Activated CD4-positive, alpha-beta memory T cell treated with anti-CD3 and anti-CD28 coated beads for 36 hours (primary cell): ENCODE measurements at places on chromosomes 7 and 10.

GRCh38 chr7:125355899-125356298 is 426.3 kb upstream of the POT1 start:
- DNase-seq, result no peak

GRCh38 chr7:147509035-147509501 is 1081.5 kb upstream of the C7orf33 start:
- DNase-seq, result no peak

- DNase-seq, result no peak
Measured at GRCh38 chr7:8065356-8065813, 96.8 kb downstream of the GLCCI1 start.

- DNase-seq, result no peak
Measured at GRCh38 chr7:110139056-110139455, 951.9 kb upstream of the LRRN3 start.

- DNase-seq, result no peak
Measured at GRCh38 chr10:70253878-70254765, 20.9 kb upstream of the PPA1 start.

DNA sequence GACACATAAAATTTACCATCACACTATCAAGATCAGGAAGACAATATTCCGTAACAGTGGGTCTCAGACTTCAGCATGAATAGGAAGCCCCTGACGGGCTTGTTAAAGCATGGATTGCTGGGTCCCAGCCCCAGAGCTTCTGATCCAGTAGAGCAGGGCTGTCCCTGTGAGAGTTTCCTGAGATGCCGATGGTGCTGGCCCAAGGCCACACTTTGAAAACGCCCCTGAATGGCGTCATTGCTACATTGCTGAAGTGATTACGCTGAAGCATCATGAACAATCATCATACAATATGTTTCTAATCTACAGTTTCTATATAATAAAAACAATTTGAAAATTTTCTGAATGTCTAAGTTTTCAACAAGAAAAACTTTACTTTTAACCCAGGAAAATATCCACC is 38.0 kb upstream of the TMEM72 start:
- DNase-seq, result no peak

GRCh38 chr10:49141541-49142332 is 7.9 kb upstream of the FAM170B start:
- DNase-seq, result no peak

DNA sequence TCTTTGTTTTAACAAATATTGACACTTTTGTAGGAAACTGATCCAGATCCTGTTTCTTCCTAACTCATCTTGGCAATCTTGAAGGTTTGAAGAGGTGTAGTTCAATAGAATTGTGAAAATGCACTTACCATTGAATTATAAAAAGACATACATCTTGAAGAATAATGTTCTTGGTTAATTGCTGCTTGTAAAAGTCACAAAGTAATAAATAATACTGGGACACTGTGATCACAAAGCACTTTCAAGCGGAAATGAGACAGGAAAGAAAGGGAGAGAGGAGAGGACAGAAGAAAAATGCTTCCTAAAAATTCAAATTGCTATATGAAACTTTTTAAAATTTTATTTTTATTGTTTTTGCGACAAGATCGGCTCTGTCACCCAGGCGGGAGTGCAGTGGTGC is 15.2 kb upstream of the NFE2L3 start:
- no peak for DNase-seq

DNA sequence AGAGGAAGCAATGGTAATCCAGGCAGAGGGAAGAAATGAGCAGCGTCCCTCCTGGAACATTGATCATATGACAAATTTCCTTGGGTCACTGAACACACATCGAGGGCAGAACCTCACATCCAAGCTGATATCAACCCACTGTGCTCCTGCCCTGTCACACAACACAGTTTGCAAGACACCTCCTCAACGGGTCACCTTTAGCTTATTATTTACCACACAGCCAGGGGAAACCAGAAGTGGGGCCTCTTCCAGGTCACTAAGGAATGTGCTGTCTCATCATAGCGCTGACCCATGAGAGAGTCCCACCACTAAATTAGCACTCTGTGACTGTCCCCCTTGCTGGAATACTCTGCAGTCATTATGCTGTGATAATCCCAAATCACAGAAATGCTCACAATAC is 69.7 kb upstream of the PPP1R3C start:
- DNase-seq, result no peak

GRCh38 chr7:91976743-91977142 is 36.1 kb downstream of the AKAP9 start:
- no peak for DNase-seq

- DNase-seq, result no peak
Measured at GRCh38 chr10:92208157-92208720, 82.6 kb downstream of the CPEB3 start.

DNA sequence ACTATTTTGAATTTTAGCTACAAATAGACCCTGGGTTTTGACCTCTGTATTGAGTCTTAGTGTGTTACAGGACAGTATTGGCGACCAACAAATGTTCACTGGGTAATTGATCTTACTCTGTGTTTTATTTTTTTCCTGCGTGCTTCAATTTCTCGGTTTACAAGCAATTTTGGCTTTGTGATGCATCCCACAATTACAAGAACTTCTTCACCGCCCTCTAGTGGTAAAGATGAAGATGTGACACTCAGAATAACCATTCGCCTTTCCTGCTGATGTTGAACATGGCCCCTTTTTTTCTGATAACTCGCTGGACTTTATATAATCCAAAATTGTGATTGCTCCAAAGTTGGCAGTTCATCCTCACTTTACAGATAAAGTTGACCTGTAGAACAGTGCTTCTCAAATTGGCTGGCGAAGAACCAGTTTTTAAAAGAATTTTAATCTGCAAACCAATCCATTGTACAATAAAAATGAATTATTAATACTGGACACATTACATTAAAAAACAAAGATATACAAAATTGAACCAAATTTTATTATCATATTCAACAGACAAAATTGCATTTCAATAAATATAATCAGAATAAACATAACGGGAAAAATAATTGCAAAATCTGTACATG is 20.2 kb upstream of the SMC3 start:
- no peak for DNase-seq

DNA sequence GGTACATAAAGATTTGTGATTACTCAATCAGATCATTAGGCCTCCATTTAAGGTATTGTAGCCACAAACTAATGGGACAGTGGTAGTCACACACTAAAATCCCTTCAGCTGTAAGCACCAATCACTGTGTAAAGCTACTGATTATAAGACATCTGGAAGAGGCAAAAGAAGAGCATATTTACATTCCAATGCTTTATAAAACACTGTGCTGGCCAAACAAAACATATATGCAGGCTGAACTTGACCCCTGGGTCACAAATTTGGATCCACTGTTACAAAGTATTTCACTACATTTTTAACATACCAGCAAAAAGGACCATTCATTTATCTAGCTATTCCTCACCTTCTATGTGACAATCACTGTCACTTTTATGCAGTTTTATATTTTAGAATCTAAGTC is 41.4 kb upstream of the ANLN start:
- DNase-seq, result no peak

- no peak for DNase-seq
Measured at GRCh38 chr10:45520476-45520875, 146.5 kb downstream of the ALOX5 start.

GRCh38 chr10:14408139-14408538 is 77.4 kb upstream of the FRMD4A start:
- no peak for DNase-seq

- no peak for DNase-seq
Measured at GRCh38 chr10:120710076-120710475, 141.1 kb upstream of the WDR11 start.

- peak; percentile 15 for DNase-seq
Measured at GRCh38 chr10:69451784-69452251, 553 bp downstream of the TSPAN15 start.

DNA sequence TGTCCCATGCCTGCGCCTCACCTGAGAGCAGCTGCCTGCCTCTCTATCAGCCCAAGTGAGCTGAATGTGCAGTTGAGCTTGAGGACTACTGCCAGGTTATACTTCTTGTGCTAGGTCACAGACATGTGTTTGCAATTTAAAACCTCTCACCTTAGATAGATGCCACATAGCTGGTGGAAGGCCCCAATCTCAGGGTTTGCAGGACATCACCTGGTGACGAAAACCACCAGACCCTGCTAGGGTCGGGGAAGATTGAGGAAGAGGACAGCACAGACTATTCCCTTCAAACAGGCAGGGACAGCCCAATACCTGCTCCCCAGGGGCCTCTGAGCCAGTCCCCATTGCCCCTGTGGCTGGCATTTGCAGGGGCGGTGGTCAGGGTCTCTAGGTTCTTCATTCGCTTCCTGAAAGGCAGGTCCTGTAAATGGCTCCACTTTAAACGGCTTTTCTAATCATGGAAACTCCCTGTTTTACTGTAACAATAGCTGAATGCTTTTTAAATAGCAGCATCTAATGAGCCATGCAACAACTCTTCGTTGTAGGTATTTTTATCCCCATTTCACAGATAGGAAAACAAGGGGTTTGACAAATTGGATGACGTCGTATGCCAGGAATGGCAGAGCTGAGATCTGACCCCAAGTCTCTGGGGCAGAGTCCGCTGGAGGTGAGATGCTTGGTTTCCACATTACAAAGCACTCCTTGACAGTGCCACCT is 80.1 kb downstream of the EMX2 start:
- no peak for DNase-seq

DNA sequence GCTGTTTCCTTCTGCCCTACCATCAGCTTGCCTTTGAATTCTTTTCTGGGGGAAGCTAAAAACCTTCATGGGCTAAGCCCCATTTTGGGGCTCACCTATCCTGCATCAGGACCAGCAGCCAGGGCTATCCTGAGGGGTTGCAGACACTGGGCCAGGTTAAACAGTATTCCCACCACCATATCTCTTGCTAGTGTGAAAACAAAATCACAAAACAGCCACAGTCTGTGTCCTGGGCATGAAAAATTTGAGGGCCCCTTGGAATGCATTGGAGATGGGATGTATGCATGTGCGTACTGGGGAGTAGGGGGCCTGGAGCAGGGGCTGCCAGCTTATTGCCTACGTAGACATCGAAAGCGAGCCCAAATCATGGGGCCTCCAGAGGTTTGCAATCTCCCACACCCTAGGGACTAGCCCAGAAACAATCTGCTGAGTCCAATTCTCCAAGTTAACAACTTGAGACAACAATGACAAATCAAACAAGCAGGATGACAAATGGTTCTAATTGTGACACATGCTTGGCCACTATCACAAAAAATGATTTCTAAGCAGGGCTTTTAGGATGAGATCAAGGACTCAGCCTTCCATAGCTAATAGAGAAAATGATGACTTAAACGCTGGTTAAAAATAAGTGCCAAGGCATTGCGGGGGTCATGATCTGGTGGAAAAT is 557.1 kb downstream of the KCNMA1 start:
- DNase-seq, result no peak

GRCh38 chr10:103055105-103055504 is 137.0 kb downstream of the CNNM2 start:
- DNase-seq, result no peak

DNA sequence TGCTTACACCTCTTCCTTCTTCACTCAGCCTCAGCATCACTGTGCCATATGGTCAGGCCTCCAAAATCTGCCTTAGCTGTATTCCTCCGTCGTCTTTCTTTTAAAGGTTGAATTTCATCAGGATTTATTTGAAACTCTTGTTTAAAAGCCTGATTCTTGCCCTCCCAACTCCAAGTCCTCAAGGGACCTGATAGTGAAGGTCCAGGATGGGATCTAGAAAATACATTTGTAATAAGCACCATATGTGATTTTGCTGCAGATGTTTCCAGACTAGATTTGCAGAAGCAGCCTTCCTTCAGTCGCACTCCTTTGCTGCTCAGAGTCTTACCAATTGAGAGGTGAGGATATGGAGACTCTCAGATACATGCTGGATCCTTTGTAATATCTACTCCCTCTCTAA is 101.0 kb upstream of the ANKRD1 start:
- DNase-seq, result no peak

DNA sequence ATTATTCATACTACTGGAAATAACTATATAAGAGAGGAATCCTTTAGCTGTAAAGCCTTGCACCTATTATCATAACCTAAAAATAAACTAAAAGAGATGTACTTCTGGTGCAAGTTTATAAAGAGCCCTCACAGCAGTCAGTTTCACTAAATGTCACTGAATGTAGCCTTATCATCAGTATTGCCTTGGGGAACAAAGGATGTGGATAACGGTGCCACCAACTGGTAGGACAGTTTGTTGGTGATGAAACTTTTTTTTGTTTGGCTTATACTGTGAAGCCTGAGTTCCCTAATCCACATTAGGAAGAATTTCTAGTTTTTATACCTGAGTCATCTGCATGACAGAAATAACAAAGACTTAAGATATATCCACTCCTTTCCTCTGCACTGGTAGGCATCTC is 117.9 kb upstream of the COL1A2 start:
- no peak for DNase-seq

- no peak for DNase-seq
Measured at GRCh38 chr10:126504761-126505112, 116.5 kb upstream of the ADAM12 start.

DNA sequence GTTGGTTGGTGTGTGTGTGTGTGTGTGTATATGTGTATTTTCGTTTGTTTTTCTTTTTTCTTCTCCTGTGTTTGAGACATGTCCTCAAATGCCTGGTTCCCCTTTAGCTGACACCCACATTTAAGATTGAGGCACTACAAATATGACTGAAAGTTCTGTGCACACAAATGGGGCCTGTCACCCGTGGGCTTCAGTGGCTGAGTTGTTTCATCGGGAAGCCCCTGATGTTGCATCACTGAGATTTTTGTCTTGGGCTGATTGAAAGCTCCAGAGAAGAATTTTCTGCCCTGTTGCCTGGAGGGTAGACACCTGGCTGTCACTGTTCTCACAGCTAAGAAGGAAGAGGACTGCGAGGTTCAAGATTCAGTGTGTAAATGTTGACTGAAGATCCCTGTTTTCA is 283.8 kb upstream of the C7orf33 start:
- no peak for DNase-seq

GRCh38 chr7:24917510-24918239 is 62.3 kb downstream of the OSBPL3 start:
- no peak for DNase-seq

- DNase-seq, result no peak
Measured at GRCh38 chr10:71361581-71361980, 35.1 kb upstream of the CDH23 start.

DNA sequence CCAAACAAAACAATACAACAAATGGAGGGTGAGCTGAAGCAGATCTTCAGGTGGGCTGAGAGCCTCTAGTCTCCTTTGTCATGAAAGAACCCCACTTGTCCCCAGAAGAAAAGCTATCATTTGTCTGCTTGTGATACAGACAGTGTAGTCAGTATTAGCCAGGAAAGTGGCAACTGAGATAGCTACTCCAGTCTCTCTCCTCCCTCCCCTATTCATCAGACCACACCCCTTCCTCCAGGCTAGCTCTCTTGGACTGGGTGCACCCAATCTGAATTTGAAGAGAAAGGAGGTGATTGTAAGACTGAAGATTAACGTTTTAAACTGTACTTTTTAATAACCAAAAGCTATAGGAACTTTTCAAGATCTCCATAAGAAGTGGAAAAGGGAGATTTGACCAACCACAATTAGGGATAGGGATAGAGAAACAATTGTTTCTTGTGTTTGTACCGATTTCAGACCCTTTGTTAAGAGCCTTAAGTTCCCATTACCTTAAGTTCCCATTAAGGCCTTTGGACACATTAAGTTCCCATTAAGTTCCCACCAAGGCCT is 14.1 kb downstream of the BMPR1A start:
- DNase-seq, result no peak
